ENCODE measurements at places on chromosomes 16 and 17.

- DNase-seq = no peak
Measured at GRCh38 chr16:3670711-3671110, 16.2 kb downstream of the DNASE1 start.

DNA sequence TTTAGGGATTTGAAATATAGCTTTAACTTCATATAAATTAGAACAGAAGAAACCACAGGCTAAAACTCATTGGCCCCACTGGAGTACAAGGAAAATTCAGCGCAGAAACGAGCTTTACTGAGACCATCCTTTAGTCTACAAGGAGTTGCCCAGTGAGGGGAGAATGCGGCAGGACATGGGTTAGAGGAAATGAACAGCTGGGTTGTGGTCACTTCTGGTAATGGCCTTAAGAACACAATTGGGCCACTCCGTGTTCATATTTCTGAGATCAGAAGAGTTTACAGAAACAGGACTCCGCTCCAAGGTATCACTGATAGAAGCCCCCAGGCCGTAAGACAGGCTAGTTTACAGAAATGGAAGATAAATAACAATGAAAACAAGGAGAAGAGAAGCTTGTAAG lies 188.3 kb downstream of the ZFHX3 start:
- no peak for DNase-seq

DNA sequence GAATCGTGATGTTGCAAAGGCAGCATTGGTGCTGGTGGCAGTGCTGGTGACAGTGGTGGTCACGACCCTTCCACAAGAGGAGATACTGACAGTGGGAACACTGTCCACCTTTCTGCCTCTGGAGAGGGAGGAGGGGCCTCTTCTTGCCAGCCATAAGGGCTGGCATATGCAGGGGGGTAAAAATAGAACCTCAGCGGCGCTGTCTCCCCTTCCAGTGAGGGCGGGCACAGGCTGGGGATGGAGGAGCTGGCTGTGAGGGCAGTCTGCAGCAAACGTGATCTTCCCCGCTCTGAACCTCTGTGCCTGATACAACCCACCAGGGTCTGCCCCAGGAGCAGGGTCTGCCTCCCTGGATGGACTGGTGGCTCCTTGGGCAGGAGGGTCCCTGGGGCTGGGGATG lies 3.4 kb downstream of the RAP1GAP2 start:
- no peak for DNase-seq

GRCh38 chr17:79927688-79928501 lies 88.7 kb upstream of the CBX4 start:
- no peak for DNase-seq

GRCh38 chr17:8120520-8121406 lies 2.4 kb upstream of the ALOXE3 start:
- DNase-seq = peak; percentile 71

GRCh38 chr16:31228206-31228605 lies 11.3 kb upstream of the PYDC1 start:
- no peak for DNase-seq

DNA sequence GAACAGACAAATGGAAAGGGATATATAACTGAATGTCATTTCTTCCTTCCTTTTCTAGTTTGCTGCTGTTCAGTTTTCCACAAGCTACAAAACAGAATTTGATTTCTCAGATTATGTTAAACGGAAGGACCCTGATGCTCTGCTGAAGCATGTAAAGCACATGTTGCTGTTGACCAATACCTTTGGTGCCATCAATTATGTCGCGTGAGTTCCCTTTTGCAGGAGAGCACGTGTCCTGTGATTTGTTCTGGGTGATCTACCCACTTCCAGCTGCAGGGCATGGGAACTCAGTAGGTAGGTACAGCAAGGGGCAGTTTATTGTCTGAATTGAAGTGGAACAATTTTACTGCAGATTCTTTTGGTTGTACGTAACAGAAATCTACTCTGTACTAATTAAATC lies 8.8 kb downstream of the ITGAL start:
- no peak for DNase-seq

DNA sequence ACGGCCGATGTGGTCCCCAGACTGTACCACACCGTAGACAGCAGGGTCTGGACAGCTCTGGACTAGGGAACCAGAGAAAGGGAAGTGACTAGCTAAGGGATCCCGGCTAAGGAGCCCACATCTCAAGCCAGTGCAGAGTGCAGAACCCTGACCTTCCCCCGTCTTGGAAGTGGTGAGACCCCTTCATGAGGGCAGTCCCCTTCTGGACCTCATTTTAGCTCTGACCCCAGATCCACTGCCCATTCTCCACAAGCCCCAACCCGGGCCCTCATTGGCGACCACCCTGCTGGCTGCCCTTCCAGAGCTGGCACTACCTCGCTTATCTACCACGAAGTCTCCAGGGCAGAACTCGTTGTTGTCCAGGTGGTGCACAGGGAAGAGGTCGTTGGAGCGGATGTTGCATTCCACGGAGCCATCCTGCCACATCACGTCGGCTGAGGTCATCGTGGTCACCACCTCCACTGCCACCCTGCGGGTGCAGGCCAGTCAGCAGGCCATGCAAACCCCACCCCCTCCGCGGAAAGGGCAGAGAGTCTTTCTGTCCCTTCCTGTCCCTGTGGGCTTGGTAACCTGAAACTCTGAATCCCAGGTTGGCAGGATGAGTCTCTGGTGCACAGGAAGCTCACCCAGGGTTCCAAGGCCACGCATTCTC lies 14.2 kb downstream of the SPHK1 start:
- DNase-seq = no peak

DNA sequence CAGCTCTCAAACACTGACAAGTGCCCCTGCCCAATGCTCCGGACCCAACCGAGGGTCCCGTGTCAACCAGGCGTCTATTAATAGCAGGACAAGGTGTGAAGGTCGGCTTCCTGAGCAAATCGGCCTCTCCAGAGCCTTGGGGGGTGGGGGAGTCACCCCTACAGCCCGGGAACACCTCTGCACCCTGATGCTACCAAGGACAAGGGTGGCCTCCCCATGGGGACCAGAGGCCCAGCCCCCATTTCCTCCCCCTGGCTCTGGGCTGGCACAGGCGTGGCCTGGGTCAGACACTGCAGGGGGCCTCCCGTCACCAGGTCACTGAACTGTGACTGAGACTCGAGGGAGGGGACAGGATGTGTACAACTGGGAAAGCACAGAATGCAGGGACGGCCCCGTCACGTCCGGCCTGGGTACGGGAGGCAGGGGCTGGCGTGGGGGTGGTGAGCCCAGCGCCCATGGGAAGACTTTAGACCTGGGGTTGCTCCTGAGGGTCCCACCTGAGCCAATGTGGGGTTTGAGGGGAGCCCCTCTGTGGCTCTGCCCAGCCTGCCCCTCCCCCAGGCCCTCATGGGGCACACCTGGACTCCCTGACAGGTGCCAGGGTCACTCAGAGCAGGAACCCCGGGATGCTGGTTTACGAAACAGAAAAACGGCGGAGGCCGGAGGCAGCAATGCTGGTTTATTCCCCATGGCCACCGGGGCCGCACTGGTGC lies 579 bp upstream of the CYBA start:
- DNase-seq = peak; percentile 41

GRCh38 chr16:49699841-49700175 lies 156.1 kb downstream of the ZNF423 start:
- no peak for DNase-seq

GRCh38 chr17:40485851-40486521 lies 15.4 kb downstream of the TNS4 start:
- DNase-seq = no peak

Data from stimulated activated CD4-positive, alpha-beta T cell treated with anti-CD3 and anti-CD28 coated beads, Interleukin-15, amount 100 ng/mL, for 1 hour (primary cell).